ENCODE measurements at places on chromosomes 7 and 10.

DNA sequence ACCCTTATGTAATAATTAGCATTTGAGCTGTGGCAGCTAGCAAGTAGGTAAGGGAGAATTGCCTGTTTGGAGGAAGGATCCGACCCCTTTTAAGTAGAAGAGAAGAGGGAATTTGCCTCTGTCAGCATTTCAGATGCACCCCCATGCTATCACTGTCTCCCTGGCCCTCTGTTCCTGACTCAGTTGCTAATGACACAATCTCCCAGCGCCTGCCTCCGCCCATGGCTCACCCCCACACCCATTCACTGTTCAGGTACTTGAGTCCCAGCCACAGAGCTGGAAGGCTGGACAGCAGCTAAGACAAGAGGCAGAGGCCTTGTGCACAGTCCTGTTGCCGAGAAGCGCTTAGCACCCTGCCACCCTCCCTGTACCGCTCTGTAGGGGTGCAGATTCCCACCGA, 512.3 kb upstream of the GALNT17 start:
- DNase-seq = no peak

DNA sequence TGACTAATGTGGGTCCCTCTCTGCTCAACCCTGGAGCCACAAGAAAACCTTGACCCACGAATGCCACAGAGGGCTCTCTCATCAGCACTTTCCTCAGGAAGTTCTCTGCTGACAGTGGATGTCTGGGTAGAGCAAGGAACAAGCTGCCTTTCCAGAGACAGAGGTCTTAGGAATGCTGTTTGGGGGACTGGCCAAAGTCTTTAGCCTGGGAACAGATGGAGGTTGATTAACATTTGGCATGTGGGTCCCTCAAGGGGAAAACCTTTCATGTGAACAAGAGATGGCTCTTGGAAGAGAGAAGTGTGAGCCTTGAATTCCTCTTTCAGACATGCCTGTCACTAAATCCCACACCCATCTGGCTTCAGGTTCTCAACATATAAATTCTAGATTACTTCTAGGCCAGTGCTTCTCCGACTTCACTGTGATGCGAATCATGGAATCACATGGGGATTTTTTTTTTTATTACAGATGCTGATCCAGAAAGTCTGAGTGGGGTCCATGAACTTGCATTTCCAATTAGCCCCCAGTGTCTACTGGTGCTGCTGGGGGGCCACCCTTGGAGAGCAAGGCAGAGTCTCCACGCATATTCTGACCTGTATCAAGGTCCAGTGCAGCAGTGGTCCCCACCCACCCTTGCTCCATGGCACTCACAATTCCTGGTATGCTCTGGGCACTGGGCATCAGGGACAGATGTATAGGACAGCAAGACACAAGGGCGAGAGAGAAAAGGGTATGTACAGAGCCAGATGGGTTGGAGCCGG, 360.4 kb downstream of the CXCL12 start:
- no peak for DNase-seq

DNA sequence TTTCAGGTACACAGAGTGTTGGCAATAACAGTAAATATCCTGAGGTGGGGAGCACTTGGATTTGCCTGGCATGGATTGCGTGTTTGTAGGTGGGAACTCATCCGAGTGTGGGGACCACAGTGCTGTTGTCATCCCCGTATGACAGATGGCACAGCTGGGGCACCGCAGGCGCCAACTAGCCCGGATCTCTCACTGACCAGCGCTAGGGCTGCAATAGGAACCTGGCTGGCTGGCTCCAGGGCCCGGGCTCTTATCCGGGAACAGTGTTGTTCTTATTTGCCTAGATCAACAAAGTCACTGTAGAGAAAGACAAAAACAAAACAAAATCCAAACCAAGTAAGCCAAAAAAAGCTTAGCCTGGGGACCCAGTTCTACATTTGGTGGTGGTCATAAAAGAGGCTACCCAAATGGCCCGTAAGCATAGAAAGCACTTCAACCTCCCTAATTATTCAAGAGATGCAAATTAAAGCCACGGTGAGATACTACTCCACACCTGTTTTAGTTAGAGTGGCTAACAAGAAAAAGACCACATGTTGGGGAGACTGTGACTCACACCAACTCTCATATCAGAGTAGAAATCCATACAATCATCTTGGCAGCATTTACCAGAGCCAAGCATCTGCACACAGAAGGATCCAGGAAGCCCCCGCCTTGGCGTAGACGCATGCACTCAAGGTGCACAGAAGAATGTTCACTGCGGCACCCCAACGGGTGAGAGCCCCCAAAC, 27.2 kb upstream of the PFKFB3 start:
- no peak for DNase-seq

- no peak for DNase-seq
These were observed 18.0 kb downstream of the SEMA3C start for GRCh38 chr7:80900583-80901576.

DNA sequence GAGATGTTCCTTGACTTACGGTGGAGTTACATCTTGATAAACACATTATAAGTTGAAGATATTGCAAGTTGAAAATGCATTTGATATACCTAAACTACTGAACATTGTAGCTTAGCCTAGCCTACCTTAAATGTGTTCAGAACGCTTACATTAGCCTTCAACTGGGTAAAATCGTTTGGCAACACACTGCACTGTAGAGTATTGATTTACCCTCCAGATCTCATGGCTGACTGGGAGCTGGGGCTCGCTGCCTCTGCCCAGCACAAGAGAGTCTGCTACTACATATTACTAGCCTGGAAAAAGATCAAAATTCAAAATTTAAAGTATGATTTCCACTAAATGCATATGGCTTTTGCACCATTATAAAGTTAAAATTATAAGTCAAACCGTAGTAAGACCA, 7.5 kb upstream of the AGR3 start:
- DNase-seq = no peak

DNA sequence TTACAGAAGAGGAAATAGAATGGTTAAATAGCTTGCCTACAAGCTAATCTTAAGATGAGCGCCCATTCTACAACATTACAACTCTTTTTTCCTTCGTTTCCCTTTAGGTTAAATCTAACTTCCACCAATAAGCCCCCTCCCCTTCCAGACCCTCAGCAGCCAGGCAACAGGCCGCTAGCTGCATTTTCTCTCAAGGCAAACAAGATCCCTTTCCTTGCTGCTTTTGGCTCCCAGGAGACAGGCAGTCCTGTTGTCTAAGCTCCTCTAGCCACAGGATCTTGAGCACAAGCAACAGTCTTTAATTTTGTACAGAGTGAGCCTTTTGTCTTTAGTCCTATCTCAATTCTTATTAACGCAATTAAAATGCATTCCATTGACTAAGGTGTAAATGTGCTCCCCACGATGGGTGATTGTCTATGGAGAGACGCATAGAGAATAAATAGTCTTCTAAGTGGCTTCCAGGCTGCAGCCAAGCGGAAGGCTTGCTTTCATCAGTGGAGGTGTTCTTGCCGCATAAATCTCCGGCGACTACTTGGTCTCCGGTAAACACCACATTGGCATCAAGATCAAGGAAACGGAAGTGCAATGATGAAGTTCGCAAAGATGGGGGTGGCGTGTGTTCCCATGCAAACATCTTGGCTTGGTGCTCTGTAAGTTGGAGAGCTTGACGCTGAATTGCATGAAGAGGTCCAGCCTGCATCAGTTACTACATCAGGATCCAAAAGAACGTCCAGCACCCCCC, 181.9 kb upstream of the LYZL2 start:
- no peak for DNase-seq

GRCh38 chr10:47146572-47146971, 153.4 kb upstream of the GDF10 start:
- no peak for DNase-seq

DNA sequence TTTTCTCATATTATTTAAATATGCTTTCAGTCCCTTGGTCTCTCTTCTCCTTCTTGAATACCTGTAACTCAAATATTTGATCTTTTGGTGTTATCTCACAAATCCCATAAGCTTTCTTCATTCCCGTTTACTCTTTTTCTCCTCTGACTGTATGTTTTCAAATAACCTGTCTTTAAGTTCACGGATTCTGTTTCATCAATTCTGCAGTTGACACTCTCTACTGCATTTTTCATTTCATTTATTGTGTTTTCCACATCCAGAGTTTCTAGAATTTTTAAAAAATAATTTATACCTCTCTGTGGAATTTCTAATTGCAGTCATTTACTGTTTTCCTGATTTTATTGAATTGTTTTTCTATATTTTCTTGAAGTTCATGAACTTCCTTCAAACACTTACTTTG, 298.4 kb downstream of the PTPRN2 start:
- no peak for DNase-seq

GRCh38 chr7:85191383-85191782, 4.5 kb upstream of the SEMA3D start:
- no peak for DNase-seq

- no peak for DNase-seq
These were observed 60.4 kb downstream of the TPST1 start for GRCh38 chr7:66265566-66265965.

GRCh38 chr10:62831346-62831745, 15.2 kb upstream of the EGR2 start:
- DNase-seq = no peak

GRCh38 chr10:84798312-84798711, 469.9 kb downstream of the CCSER2 start:
- no peak for DNase-seq

DNA sequence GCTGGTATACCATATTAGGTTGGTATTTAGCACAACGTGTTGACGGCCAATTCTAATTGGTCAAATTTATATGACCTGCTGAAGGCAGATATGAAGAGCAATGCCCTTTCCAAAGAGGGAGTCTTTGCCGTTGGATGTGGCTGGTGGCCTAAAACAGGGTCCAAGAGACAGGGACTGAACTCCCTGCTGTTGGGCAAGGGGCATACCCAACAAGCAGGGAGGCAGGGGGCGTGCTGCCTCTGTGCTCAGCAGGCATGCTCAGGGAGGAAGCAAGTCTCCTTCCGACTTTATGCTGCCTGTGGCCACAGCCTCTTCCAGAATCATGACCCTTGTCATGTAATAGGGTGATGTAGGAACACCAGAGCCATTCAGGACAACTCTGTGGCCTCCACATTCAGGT, 167.7 kb upstream of the NPVF start:
- DNase-seq = no peak

- DNase-seq = no peak
These were observed 30.5 kb downstream of the PPIF start for GRCh38 chr10:79377557-79378382.

All from CD4-positive, alpha-beta T cell treated with Interleukin-15 for 4 hours (primary cell).